ENCODE measurements at places on chromosomes 13 and 19.
A peak's percentile ranks its signal among the peaks of the same experiment; 100 is the strongest.

DNA sequence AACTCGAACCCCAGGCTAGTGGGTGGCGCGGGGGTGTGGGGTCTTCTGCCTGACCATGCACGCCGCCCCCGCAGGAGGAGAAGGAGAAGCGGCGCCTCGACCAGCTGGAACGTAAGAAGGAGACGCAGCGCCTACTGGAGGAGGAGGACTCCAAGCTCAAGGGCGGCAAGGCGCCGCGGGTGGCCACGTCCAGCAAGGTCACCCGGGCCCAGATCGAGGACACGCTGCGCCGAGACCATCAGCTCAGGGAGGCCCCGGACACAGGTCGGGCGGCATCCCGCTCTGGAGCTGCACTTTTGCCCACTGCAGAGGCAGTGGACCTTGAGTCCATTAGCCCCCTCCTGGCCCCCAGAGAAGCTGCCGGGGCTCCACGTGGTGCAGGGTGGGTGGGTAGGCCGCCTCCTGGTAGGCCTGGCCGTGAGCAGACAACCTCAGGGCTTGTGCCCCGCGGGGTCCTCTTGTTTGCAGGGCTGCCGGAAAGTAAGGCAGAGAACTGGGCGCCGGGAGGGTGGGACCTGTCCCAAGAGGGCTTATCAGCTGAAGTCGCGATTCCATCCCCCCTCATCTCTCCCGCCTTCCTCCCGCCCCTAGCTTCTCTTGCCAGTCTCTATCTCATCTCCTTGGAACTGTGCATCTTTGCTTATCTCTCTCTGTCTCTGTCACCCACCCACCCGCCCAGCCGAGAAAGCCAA, 9.9 kb downstream of the CCDC124 start:
- no peak for DNase-seq

DNA sequence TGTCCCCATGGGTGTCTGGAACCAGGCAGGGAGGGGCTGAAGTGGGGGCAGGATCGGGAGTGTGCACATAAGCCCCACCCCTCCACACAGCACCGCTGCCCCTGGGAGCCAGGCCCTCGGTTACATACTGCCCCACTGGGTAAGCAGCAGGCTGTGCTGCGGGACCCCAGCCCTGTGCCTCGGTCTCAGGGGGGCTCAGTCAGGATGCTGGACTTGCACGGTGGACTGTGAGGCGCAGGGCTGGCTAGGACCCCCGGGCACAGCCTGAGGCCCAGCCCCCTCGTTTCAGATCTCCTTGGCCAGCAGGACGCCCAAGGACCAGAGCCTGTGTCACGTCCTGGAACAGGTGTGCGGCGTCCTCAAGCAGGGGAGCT, 16.3 kb downstream of the MPND start:
- DNase-seq, result no peak

DNA sequence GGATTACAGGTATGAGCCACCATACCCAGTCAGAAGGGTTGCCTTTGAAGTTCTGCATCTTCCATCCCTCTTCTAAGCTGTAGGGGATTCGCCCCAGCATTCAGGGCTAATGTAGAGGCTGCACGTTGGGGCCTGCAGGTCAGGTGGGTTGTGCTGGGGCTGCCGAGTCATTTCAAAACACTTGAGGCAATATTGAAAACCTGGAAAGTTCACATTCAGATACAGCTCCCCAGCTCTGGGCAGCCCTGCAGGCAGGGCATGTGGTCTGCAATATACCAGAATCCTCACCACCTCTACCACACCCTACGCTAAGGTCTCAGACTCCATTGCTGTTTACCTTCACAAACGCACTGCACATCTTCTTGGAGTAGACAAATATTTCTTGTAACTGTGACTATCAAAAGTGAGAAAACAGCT, 24.6 kb downstream of the CCNE1 start:
- DNase-seq, result peak; percentile 37

GRCh38 chr13:68851026-68851425, 1256.6 kb upstream of the ATXN8OS start:
- DNase-seq, result no peak

GRCh38 chr13:111394211-111394922, 73.9 kb downstream of the TEX29 start:
- peak; percentile 7 for DNase-seq

- DNase-seq, result no peak
These were observed 5.3 kb upstream of the FBXW9 start for GRCh38 chr19:12701596-12702282.

GRCh38 chr13:42561752-42562467, 12.0 kb upstream of the TNFSF11 start:
- no peak for DNase-seq

GRCh38 chr13:98677398-98677797, 75.1 kb downstream of the SLC15A1 start:
- no peak for DNase-seq

DNA sequence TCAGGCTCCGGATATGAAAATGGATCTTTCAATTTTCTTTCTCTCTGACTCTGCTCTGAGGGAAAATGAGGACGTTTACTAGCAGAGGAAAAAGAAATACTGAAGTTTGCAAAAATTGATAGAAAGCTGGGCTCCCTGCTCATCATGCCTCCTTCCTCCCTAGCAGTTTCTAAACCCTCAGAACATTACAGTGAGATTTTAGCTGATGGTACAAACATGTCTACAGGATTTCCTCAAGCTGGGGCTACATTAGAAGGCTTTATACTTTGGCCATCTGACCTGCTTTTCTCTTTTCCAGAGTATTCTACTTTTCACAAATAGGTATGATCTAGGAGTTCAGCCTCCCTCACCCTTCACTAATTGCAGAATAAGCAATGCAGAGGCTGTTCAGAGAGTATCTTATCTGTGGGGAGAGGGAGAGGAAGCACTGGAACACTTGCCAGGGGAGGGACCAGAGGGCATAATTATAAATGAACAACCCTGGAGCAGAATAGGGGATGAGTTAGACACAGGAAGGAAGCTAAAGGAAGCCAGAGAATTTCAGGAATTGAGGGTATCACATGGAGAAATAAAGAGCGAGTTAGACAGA, 30.0 kb downstream of the CEACAM1 start:
- DNase-seq, result no peak

- DNase-seq, result no peak
These were observed 29.7 kb upstream of the ALOX5AP start for GRCh38 chr13:30705680-30706079.

DNA sequence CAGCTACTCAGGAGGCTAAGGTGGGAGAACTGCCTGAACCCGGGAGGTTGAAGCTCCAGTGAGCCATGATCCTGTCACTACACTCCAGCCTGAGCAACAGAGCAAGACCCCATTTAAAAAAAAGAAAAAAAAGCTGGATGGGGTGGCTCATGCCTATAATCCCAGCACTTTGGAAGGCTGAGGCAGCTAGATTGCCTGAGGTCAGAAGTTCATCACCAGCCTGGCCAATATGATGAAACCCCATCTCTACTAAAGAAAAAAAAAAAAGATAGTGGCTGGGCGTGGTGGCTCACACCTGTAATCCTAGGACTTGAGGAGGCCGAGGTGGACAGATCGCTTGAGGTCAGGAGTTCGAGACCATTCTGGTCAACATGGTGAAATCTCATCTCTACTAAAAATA, 15.0 kb downstream of the LTBP4 start:
- no peak for DNase-seq

GRCh38 chr19:19820774-19821320, 703 bp downstream of the ZNF506 start:
- DNase-seq, result no peak

DNA sequence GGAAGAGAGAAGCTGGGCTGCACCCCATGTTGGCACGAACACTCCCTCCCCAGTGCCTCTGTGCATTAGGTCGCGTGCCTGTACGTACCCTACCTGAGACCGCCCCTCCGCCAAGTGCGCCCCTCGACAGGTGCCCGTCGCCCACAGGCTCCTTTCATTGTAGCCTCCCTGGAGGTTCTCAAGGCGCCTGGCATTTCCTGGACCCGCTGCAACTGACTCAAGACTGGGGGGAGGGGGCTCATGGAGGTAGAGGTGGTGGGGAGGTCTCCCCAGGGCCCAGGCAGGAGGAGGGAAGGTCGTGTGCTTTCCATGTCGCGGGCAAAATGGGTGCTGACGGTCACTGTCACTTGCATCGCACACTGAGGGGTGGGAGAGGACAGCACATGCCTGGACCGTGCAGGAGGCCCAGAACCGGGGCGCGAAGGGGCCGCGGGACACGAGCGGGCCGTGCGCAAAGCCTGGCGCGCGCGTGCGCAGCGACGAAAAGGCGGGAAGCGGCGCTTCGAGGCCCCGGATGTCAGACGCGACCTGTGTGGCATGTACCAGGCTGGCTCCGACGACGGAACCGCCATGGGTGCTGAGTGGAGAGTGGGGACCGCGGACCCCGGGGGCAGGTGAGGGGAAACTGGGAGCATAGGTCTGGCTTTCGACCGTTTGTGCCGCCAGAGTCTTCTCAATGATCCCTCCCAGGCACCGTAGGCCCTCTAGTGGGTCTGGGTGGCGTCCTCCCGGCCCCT, 16.5 kb downstream of the NFIX start:
- no peak for DNase-seq

GRCh38 chr19:34171539-34171876, 796 bp upstream of the LSM14A start:
- no peak for DNase-seq

GRCh38 chr19:47479701-47480503, 4.1 kb downstream of the KPTN start:
- DNase-seq, result no peak

- no peak for DNase-seq
These were observed 84.0 kb downstream of the GPC5 start for GRCh38 chr13:91482427-91482826.

- no peak for DNase-seq
These were observed 2473.5 kb downstream of the PCDH9 start for GRCh38 chr13:64756621-64757020.

DNA sequence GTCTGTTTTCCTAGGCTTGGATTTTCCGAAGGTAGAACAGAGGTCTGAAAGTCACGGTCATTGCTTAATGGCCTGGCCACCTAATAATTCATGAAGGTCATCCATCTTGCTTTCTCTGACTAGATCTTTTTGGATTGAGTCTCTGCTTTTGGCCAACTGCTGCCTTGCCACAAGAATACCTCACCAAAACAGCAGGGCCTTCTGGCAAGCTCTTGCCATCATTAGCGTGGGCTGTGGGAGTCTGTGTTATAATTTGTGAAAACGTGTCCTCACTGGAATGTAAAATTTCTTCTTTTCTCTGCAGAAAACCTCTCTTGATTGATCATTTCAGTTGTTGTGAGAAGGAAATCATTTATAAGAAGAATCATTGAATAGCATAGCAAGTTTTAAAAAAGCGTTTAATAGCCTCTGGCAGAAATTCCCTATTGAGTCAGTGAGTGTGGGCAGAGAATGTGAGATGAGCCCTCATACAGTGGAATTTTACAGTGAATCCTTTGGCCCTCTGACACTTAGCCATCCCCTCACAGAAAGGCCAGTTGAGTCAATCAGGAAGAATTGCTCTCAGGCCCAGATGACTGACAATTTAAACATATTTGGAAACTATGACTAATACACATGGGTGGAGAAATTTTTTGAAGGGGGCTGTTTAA, 43.2 kb upstream of the ERICH6B start:
- DNase-seq, result no peak

DNA sequence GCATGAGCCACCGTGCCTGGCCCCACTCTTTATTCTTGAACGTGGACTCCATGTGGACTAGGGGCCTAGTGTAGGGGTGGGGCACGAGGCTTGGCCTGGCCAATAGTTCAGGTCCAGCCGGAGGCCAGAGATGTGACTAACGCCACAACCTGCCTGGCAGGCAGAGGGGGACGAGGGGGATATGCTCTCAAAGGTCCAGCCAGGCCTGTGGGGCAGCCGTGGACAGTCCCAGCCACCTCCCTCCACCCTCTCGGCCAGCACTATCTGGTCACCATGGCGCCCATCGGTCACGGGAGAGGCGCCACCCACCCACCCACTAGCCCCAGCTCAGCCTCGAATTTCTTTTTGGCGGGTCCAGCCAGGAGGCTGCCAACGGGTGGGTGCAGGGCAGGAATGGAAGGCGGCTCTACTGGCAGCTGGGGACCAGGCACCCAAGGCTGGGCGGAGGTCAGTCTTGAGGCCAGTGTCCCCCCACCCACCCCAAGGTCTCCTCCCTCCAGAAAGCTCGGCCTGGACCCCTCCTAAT, 2.2 kb upstream of the CERS1 start:
- DNase-seq, result no peak

DNA sequence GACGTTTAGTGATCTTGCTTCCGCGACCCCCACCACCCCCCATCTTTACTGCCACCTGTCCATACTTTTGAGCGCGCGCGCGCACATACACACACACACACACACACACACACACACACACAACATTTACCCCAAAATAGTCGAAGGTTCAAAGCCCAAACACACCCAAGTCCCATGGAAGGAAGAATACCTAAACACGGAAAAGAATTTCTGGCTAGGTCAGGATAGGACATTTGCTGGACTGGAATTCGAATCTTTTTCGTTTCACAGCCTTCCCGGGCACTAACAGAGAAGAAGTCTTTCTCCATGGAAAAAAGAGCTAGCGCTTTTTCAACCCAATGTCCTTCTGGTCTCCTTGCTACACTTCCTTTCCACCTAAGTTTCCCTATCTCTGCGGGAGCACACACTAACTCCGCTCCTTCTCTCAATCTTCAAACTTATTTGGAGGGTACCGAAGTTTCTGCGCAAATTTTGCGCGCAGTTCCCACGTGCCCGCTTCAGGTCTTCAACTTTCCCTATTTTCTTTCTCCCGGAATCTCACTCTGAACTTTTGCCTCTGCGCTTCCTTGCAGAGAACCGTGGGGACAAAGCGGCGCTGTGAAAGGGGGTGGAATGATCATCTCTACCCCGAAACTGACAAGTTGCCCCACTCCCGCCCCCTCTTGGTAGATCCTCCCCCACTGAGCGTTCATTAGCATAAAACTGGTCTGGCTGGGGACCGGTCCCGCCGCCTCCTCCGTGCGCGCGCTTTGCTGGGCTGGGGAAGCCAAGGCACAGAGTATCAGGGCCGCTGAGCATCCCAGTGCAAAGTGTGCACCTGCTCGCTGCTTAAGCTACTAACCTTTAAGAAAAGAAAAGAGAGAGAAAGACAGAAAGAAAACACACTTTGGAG, 2.7 kb downstream of the DACH1 start:
- peak; percentile 24 for DNase-seq

DNA sequence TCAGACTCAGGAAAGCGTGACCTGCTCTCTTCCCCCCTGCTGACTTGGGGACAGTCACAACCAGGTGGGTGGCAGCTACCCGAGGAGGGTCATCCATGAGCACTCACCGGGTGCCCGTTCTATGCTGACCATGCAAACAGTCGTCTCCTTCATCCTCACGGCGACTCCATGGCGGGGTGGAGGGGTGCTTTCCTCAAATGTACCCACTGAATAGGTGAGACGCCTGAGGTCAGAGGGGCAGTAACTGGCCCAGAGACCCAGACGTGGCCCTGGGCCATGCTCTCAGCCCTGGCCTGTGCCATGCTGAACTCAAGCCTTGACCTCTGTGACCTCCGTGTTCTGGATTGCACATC, 59.2 kb upstream of the TPM4 start:
- DNase-seq, result peak; percentile 38

DNA sequence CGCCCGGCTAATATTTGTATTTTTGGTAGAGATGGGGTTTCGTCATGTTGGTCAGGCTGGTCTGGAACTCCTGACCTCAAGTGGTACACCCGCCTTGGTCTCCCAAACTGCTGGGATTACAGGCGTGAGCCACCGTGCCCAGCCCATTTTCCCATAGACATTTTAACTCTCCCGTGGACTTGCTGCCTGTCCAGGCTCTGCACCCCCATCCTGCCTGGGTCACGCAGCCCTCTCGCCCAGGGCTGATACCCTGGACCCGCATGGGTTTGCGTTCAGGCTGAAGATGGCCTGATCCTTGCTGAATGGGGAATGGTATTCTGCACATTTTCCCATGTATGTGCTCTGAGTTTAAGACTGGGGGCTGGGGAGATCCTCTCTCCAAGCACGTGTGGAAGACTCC, 46.0 kb upstream of the RANBP3 start:
- no peak for DNase-seq

- no peak for DNase-seq
These were observed 25.5 kb downstream of the AP2S1 start for GRCh38 chr19:46824890-46825730.

Data from tibial artery (tissue), 4 donors.